ENCODE measurements at places on chromosomes 12 and 14.

GRCh38 chr14:95088665-95089064, 68.7 kb downstream of the DICER1 start:
- no peak for DNase-seq

GRCh38 chr14:100804558-100805309, 21.2 kb upstream of the MEG3 start:
- no peak for DNase-seq

DNA sequence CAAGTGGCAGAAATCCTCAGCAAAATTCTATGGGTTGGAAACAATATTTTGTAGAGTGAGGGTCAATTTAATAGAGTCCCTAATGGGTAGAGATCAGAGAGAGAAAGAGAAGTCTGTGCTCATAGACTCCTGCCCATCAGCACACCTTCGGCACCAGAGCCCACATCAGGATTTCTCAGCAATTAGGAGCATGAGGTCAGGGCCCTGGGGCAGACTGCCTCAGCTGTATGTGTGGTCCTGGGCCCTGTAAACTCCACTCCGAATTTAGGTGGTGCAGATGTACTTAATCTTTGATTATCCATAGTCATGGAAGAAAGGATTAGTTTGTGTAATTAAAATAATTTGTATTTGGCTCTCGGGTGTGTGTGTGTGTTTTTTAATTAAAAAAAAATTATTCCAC, 372.6 kb downstream of the AEBP2 start:
- no peak for DNase-seq

- peak; percentile 84 for DNase-seq
Measured at GRCh38 chr14:99774556-99775307, 18.5 kb upstream of the EML1 start.

DNA sequence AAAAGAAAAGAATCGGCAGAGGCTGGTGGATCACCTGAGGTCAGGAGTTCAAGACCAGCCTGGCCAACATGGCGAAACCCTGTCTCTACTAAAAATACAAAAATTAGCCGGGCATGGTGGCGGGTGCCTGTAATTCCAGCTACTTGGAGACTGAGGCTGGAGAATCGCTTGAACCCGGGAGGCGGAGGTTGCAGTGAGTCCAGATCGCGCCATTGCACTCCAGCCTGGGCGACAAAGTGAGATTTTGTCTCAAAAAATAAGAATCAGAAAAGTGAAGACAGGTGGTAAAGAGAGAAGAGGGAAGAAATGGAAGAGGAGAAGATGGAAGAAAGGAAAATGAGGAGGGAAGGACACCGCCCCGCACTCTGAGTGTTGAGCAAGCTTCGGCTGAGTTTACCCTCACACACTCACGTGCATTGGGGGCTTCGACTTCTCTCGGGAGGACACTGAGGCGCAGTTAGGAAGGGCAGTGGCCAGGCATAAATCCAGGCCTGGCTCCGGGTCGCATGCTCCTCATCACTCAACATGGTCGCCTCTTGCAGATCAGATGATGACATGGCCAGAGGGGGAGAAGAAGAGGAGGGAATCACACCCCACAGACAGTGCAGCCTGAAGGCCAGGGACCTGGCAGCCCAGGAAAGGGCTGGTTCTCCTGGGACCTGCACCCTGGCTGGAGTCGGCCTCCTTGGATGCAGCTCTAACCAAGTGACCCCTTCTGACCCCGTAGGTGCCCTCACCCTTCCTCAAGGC, 61.1 kb downstream of the PRMT8 start:
- DNase-seq: no peak

DNA sequence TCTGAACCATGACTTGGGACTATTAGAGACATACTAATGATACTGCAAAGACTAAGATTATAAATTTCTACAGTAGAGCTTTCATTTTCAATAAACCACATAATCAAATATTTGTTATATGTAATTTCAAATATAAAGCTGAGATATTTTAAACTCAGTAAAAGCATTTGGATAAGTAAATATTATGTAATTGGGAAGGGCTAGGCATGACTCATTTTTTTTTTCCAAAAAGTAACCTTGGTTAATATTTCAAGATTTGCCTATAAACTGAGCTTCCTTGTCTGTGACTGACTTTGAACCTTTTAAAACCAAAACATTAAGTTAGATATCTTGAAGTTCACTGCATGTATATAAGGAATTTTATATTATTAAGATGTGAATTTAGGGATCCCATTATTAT, 332.5 kb downstream of the CEP128 start:
- DNase-seq: no peak

DNA sequence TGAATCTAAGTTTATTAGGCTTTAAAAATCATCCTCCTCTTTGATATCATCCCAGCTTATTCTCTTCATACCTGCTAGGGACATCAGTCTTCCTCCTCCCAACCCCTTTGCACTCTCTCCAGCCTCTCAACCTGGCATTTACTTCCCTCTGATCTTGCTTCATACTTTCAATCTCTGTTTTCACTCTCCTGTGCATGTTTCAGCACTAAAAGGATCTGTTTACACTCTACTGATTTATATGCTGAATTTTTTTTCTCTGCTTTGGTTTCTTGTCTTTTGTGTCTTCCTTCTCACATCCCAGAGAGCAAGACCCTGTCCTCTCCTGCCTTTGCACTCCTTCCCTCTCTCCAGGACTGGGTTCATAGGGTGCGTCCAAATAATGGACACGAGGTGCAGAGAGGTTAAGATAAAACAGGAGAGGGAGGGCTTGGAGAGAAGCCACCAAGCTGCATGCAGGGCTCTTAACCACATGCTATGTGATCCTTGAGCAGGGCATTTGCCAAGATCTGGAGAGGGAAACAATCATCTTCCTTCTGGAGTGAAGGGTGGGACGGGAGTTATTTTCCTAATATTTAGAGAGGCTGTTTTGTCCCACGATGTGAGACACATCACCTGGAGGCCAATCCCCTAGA, 3.0 kb upstream of the CISTR start:
- DNase-seq: no peak

GRCh38 chr12:40614923-40615322, 77.3 kb upstream of the CNTN1 start:
- DNase-seq: no peak

GRCh38 chr12:91144053-91144452, 32.8 kb upstream of the LUM start:
- DNase-seq: no peak

DNA sequence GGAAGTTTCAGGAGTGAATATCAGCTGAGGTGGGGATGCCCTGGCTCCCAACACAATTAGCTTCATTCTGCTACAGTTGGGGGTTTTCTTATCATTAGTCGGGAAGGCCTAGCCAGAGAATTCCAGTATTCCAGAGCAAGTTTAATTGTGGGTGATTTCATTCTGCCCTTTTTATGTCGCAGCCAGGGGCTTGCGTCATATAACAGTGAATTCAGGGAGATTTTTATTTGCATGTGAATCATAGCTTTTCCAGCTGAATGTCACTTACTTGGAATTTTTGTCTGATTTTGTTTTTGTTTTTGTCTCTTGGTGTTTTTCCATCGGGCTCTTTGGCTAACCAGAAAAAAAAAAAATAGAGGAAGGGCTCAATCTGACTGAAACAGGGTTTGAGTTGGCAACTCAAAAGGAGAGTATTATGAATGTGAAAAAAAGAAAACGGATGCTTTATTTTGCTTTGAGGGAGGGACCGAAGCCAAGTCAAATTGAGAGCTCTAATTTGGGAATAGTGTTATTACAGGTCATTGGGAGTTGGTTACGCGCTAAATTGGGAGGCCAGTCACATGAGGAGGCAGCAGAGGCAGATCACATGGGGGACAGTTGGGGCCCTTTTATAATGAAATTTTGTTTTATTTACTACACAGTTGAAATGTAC, 119.4 kb downstream of the SAMD4A start:
- DNase-seq: no peak

DNA sequence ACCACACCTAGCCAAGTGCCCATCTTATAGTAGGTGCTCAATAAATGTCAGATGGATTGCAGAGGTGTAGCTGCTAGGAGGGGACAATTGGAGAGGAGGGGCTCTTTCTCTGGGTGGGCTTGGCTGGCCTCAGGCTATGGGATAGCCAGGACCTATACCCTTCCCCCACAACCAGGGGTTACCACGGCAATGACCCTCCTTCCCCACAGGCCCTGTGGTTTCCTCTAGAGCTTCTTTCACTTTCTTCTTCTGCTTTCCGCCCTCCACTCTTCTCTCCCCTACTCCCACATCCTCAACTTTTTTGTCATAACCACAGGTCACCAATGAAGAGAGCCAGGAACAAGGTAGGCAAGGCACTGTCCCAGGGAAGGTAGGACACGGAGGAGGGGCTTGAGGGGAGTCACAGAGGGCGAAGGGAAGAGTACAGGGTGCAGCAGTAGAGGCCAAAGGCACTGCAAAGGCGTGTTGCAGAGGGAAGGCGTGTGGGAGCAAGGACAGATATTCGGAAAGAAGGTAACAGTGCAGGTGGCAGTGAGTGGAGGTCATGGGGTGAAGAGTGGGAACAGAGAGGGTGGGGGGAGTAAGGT, 1.9 kb upstream of the ITGB7 start:
- DNase-seq: no peak

DNA sequence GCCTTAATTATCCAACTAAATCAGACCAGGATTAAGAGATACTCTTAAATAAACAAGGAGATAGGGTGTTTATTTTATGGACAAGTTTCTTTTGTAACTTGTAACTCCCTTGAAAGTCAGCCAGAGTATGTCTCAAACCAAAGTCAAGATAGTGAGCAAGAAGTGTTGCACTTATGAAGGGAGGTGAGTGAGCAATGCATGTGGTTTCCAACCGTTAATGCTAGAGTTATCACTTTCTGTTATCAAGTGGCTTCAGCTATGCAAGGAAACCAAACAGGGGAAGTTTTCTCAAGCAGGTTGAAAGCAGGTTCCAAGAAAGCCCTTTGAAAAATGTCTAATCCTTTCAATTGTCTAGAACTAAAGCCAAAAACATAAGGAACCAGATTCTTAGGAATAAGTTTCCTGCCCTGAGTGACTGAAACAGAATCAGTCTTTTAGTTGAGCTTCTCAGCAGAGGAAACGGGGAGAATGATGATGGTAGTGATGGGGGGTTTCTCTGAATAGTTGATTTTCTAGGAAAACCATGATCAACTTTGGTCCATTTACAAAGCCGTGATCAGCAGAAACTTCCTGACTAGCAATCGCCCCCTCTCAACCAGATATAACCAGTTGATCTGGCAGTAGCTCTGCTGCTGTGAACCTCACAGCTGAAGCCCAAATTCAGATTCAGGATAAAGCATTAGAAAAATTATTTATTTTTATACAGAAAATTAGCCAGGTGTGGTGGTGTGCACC, 128.4 kb downstream of the DAD1 start:
- no peak for DNase-seq

- no peak for DNase-seq
Measured at GRCh38 chr14:30748343-30748742, 126.0 kb upstream of the COCH start.

GRCh38 chr14:29629839-29630238, 297.8 kb downstream of the PRKD1 start:
- no peak for DNase-seq

GRCh38 chr12:64256166-64256800, 34.2 kb upstream of the KICS2 start:
- peak; percentile 71 for DNase-seq

DNA sequence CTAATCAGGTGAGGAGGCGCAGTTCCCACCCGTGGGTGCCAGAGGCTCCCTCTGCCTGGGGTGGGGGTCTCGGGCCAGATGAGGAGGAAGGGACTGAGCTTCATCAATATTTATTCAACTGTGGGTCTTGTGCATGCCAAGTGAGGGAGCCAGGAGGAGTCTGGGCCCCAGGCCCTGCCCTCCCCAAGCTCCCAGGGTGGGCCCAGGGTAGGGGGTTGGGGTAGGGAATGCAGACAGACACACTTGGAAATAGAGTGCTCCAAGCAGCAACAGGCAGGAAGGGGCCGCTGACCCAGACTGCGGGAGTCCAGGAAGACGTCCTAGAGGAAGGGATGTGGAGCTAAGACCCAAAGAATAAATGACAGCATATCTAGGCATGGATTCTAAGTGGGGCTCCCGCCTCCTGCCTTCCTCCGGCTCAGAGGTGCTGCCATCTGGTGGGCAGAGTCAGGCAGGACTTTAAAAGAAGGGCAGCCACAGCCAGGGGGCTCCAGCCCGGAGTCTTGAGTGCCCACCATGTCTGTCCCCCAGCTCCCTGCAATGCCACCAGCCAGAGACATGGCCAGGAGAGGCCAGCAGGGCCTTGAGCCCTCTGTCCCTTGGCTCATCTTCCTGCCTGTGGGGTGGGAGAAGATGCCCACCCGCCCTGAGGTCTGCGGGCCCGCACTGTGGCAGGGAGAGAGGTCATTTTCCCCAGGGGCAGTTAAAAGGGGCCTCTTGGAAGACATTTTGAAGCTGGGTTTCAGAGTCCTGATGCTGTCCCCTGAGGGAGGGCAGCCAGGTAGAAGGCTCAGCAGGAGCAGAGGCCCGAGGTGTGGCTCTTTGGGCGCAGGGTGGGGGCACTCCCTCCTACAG, 70.1 kb downstream of the PHETA1 start:
- DNase-seq: peak; percentile 89

GRCh38 chr12:26769611-26770010, 63.4 kb downstream of the ITPR2 start:
- no peak for DNase-seq

DNA sequence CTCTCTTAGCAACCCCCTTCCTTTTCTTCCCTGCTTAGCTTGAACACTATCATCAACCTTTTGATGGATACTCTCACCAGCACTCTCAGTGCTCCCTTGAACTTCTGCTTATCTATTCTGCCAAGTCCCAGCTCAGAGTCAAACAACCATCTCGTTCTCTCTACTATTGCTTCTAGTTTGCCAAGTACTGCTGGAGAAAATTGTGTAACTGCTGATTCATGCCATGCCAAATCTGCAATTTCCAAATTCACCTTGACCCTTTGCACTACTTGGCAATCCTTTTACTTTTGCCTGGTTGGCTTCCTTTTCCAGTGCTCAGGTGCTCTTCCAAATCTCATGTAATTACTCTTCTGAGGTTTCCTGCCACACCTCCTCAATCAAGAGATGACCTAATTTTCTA, 2.8 kb upstream of the CCDC196 start:
- DNase-seq: no peak

DNA sequence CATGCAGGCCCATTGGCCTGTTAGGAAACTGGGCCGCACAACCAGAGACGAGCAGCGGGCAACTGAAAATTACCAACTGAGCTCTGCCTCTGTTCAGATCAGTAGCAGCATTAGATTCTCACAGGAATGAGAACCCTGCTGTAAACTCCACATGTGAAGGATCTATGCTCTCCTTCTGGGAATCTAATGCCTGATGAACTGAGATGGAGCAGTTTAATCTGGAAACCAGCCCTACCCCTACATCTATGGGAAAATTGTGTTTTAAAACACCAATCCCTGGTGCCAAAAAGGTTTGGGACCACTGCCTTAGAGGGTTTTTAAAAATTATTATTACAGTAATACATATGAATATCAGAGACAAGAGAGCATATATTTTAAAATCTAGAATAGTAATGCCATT, 1144.5 kb downstream of the FSCB start:
- DNase-seq: no peak

GRCh38 chr14:51963286-51963685, 26.1 kb upstream of the RTRAF start:
- DNase-seq: peak; percentile 19

- DNase-seq: no peak
Measured at GRCh38 chr14:56199095-56199981, 81.1 kb downstream of the PELI2 start.

- DNase-seq: no peak
Measured at GRCh38 chr12:92124689-92125029, 21.0 kb downstream of the BTG1 start.

- DNase-seq: no peak
Measured at GRCh38 chr14:24131549-24131966, 1.1 kb downstream of the FITM1 start.

- no peak for DNase-seq
Measured at GRCh38 chr12:337039-337438, 52.1 kb downstream of the KDM5A start.

- DNase-seq: no peak
Measured at GRCh38 chr12:77591959-77592743, 238.5 kb upstream of the NAV3 start.
